ENCODE measurements at places on chromosomes 11 and 22.

DNA sequence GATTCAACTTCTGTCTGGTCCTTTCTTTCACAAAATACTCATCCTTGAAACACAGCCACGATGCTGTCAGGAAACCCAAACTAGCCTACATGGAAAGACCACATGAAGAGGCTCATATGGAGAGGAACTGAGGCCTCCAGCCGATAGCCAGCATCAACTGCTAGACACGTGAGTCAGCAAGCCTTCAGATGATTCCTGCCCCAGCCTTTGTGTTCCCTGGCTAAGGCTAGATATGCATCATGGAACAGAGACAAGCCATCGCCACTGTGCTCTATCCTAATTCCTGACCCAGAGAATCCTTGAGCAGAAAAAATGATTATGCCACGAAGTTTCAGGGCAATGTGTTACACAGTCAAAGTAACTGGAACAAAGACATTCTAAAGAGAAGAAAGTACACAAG, 75.5 kb downstream of the ENTHD1 start:
- no peak for ATAC-seq

DNA sequence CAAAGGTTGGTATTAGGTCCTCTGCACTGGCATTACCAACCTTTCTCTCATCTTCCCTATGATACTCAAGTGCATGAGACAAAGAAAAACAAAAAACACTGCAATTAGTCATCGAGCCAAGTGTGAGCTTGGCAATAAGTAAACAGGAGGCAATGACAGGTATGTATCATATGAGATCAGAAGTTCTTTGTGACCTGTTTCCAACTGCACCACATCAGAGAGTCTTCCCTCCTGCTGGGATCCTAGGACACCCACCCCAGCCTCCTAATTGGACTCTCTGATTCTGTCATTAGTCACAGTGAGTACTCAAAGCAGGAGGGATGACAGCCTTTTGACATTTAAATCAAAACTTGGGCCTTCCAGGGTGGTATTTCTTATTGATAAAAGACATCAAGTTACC, 7.8 kb upstream of the JAML start:
- no peak for ATAC-seq

DNA sequence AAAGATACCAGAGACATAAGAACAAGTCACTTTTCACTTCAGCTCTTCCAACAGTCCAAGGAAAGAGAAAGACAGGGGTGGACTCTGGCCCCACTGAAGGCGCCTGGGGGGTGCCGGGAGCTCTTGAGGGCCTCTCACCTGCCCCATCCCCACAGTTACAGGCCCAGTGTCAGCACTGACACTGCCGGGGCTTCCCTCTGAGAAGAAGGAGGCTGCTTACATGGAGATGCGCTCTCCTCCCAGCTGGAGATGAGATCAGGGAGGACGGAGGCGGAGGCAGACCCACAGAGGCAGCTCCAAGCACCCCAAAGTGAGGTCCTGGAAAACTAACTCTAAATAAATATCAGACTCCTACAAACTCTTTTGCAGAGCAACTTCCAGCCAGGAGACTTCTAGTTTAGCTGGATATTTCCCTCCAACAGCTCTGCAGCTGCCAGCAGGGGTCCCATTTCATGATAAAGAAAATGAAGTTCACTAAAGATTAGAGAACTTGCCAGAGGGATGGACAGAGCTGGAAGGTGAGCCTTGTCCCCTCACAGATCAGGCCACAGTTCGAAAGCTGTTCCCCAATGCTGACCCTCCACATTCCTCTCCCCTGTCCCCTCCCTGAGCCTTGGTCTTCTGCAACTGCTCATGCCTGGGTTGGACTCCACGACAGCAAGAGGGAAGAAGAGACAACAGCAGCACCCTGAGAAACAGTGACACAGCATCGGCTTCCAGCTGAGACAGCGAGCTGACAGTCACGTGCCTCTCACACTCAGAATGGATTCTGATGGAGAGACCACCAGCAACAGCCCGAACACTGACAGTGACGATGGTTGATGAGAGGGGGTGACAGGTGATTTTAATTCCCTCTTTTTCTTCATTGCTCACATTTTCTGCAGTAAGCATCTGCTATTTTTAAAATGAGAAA, 5.8 kb downstream of the CARS1 start:
- no peak for ATAC-seq

- ATAC-seq: peak; percentile 96
Observed at GRCh38 chr11:118820412-118821357, 29.7 kb upstream of the DDX6 start.

- ATAC-seq: no peak
Observed at GRCh38 chr11:5102246-5102645, 32.9 kb downstream of the OR52E1 start.

DNA sequence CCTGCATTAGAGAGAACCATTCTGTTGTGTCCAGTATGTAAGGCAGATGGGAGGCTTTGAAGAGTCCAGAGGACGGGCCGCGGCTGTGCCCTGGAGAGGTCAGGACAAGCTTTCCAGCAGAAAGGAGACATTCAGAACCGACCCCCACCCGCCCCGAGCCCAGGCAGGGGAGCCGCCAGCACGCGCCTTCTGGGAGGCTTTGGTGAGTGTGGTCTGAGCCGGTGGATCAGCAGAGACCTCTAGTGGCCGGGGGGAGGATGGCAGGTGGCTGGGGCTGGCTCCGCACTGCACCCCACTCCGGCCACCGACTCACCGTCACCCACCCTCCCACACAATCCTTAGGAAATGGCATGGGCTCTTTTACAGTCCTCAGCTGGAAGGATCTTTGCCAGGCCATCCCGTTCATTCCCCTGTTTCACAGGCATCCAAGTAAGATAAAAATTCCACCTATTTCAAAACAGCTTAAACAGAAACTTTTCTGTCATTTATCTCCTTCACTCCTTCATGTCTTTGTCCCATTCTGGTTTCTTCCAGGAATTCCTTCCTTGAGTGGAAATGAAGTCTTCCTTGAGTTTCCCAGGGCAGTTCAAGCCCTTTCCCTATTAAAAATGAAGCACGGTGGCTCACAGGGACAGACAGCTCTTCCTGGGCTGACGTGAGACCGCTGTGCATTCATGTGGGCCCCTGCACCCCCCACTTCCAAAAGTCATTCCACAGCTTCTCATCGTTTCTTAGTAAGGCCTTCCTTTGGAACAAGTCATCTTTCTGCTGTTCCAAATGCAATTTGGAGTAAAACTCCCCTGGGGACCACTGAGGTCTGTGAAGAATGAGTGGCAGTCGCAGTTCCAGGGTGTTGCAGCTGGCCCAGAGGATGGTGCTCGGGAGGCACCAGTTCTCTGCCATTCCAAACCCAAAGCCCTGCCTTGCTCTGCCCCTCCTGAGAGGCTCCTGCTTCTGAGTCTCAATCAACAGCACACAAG, 91.0 kb downstream of the FEZ1 start:
- ATAC-seq: peak; percentile 77

- no peak for ATAC-seq
Observed at GRCh38 chr11:67291481-67292381, 2.6 kb downstream of the ANKRD13D start.

DNA sequence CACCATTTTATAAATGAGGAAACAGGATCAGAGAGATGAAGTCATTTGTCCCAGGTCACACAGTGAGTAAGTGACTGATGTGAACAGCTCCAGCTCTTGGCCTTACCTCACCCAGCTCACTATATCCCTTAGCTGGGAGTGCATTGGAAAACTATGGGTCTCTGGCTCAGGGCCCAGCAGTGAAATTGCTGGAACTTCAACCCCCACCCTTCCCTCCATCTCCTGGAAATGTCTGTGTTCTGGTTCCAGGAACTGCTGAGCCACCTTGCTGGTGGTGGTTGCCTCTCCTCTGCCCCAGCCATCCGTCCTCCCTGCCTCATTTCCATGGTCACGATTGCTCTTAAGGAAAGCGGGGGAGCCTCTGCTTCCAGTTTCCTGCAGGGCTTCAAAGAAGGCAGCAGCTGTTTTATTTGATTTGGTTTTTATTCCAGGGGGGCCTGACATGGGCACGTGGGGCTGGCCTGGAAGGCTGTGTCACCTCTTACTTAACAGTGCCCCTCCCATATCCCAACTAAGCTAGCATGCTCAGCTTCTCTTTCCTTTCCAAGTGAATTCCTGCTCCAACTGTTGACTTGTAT, 46.2 kb upstream of the CSTF3 start:
- ATAC-seq: no peak

DNA sequence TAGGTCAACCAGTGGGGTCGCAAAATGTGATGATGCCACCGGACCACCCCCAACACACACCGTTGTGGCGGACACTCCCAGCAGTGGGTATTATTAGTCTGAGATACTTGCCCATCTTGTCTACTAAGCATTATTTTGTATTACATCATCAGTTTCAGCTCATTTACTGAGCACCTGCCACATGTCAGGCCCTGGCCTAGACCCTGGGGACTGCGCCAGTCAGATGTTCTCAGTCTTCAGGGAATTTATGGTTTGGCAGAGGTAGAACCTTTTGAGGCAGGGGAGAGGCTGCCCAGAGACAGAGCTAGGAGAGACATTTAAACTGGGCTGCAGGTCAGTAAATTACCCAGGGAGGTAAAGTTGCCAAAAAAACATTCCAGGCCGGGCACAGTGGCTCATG, 43.1 kb upstream of the GCAT start:
- ATAC-seq: no peak

DNA sequence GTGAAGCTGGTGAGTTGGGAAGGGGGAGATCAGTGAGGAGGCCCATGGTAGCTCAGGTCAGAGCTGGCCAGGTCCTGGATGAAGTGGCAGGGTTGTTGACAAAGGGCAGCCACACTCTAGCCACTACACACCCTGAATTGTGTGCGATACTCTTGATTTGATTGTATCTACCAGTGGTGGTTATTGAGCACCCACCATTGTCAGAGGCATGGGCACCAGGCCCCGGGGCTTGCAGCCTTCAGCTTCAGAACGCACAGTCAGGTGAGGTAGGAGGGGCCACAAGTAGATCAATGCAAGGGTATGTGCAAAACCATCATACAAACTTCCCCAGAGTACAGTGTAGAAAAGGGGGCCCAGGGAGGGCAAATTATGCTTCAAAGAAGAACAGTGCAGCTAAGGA, 38.1 kb downstream of the MICAL2 start:
- ATAC-seq: no peak

- no peak for ATAC-seq
Observed at GRCh38 chr11:65479184-65480145, 19.4 kb upstream of the MALAT1 start.

- ATAC-seq: no peak
Observed at GRCh38 chr11:10746871-10747270, 4.2 kb upstream of the CTR9 start.

Data from stimulated activated memory B cell treated with anti-CD40 and anti-IgM and Interleukin-4, amounts not matched to agents 10 μg/mL and 1 μg/mL and 100 μg/mL, for 72 hours (primary cell).